ENCODE measurements at places on chromosomes 6 and 20. TPM values are rescaled to one million over a fixed set of nuclear protein-coding genes. Genes with fewer than 3 reads are reported as not detected.

DNA sequence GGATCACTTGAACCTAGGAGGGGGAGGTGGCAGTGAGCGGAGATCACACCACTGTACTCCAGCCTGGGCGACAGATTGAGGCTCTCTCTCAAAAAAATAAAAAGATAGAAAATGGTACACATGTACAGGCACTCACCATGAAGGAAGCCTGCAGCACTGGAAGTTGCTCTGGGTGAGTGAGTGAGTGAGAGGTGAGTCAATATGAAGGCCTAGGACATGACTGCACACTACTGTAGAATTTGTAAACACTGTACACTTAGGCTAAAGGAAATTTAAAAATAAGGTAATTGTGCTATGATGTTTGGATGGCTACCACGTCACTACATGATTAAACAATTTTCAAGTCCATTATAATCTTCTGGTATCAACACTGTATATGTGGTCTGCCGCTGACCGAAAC, 216.2 kb downstream of the FOXC1 start:
- DNase-seq = no peak

GRCh38 chr6:72624557-72625160, 2.8 kb downstream of the KCNQ5 start:
- DNase-seq = no peak

DNA sequence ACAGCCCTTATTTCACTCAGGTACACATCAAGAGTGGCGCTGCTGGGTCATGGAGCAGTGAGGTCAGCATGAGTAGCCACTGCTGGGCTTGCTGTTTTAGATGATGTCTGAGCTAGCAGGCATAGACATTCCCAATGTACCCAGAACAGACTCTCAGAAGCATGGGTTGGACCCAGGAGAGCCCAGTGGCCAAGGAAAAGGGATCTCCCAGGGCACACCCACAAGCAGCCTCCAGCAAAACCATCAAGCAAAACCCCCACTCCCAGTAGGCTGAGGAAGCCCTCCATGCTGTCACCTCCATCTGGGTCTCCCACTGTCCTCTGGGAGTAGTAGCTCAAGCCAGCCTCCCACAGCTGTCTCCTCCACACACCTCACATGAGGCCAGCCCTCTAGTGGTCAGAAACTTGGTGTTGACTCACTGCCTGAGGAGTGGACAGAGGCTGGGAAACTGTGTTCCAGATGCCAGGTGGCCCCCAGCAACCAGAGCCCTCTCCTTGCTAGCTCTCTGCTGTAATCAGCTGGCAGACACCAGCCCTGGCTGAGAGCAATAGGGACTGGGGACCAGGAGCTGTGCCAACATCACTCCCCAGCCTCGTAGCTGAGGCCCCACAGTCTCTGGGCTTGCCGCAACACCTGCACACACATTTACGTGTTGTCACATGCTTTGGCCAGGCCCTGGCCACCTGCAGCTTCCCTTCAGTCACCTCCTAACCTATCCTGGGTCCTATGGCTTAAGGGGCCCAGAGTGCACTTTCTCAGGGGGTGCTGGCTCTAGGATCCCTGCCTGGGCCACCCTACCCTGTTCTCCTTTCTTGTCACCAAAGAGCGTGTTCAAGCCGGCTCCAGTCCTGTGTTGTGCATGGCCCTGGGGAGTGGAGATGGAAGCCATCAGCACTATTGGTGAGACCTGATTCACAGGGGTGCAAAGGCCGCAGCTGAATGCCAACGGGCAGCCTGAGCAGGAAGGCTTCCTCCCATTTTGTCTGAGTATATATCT, 1.9 kb upstream of the AP5S1 start:
- DNase-seq = peak; percentile 69

DNA sequence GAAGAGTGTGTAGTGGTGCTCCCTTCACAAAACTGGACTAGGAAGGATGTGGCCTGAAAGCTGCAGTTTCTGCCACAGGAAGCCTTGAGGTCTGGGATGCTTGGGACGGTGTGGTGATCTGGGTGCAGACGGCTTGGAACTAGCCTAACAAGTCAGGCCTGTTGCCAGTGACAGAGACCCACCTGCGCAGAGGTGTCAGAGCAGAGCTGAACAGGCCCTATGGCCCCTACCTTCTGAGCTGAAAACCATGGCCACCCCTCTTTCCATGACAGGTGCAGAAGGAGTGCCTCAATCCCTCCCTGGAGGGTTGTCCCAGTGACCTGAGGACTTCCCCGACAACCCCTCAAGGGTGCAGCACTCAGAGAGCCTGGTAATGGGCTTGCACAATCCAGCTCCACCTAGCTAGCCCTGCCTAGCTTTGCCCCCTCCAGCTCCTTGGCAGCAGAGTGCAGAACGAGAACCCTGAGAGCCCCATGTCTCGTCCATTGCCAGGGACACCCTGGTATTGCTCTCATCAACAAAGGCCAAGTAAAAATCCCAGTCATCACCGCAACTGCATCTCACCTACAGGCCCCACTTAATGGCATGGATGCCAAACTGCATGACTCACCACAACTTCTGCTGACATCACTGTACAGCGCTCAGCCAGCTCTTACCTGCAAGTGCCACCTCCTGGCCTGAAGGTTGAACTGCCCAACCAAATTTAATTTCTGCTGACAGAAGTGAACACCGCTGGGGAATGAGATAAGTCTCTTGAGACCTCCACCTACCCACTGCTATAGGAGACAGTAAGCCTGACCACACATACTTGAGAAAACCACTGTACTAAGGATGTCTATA, 563.1 kb downstream of the TFAP2A start:
- no peak for DNase-seq

Gene SAMD10
- 5.7 TPM for total RNA-seq

Gene VSX1
- not detected for total RNA-seq

Gene FRS3
- 4.4 TPM for total RNA-seq

DNA sequence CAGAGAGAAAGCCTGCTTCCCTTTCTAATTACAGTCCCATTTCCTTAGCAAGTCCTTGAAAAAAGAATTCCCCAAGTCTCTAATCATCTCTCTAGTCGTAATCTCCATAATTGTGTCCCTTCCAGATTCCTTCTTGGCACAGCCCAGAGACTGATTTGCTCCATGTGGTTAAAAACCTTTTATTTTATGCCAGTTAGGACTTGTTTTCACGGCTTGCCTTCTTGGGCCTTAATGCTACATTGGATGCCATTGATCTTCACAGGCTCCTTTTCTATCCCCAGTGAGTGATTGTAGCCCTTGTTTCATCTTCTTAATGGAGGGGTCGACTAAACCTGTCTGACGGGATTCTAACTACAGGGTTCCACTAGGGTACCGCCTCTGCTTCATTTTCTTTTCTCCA, 650.6 kb upstream of the ARID1B start:
- no peak for DNase-seq

DNA sequence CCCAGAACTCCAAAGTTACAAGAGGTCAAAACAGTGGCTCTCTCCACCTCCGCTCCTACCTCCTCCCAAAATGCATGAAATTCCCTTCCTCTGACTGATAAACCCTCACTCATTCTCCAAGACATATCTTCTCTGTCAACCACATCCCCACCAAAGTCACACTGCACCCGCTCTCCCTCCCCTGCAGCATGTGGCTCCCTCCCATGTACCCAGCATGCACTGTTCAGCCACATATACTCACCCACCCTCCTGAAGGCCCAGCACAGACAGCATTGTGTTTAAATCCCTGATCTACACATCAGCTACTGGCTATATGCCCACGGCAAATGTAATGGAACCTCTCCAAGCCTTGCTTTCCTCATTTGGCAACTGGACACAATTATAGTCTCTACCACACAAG, 5.5 kb upstream of the POU5F1 start:
- DNase-seq = no peak

Gene CD83
- total RNA-seq = 0.55 TPM

- no peak for DNase-seq
These were observed 614.5 kb downstream of the PKHD1 start for GRCh38 chr6:51472745-51473487.

- DNase-seq = no peak
These were observed 41.8 kb upstream of the TOP1 start for GRCh38 chr20:40986774-40987173.

GRCh38 chr6:21149470-21149869, 444.1 kb upstream of the SOX4 start:
- no peak for DNase-seq

Measured in endothelial cell of umbilical vein (primary cell).